Gastrocnemius medialis (tissue), 4 donors: ENCODE measurements at places on chromosomes 5 and 9.

DNA sequence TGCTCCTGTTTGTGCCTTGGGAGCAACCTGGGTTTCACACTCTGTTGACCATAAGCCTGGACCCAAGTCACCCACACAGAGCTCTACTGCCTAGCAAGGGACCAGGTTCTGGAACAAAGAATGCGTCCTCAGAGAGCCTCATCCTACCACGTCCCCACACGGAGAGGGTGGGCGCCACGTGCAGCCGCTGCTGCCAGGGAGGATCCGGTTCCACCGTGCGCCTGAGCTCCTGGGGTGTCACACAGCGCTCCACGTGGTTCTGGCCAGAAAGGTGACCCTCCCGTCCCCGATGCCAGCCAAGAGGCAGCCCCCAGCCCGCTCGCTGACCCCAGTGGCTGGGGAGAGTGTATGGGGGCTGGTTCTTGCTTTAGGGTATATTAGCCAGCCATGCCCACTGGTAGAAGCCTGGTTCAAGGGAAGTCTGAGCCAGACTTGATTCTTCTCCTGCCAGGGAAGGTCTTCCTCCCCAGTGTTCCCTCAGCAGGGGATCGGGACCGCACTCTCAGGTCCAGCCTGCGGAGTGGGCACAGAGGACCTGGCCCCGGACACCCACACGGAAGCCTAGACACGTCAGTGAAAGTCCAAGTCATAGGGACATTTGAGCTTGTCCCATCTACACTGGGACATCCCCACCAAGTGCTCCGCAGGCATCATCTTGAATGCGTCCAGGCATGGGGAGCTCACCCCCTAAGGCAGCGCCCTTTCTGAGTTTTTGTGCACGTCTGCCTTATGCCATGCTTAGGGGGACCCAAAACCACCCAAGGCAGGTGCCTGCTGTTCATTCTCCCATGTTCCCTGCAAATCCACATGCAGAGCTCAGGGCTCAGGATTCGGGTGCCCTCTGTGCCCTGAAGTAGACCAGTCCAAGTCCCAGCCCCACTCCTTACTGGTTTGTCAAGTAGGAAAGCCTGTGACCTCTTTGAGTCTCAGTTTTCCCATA lies 2.4 kb downstream of the FCN1 start:
- no peak for DNase-seq

- no peak for DNase-seq
Observed at GRCh38 chr5:132768485-132768868, 8.6 kb downstream of the SEPTIN8 start.

DNA sequence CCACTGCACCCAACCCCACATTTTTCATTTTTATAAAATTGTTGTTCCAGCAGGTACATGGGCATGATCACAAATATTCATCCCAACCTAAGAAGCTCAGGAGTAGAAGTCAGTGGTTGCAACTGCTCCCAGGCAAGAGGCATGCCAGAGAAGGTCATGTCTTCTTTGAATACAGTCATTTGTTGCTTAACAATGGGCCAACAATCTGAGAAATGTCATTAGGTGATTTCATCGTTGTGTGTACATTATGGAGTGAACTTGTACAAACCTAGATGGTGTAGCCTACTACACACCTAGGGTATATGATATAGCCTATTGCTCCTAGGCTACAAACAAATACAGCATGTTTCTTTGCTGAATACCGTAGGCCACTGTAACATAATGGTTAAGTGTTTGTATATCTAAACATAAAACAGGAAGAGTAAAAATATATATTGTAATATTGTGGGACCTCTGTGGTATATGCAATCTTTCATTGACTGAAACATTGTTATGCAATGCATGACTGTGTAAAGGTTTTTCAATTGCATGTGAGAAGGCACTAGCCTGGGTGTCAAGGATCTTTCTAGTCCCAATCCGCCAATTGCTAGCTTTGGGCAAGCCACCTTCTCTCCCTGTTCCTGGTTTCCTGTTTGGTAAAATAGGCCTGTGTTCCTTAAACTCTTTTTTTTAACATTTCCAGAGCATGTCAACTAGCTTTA lies 27.6 kb downstream of the ATP10B start:
- DNase-seq, result no peak

GRCh38 chr9:75939536-75940111 lies 49.2 kb downstream of the PCSK5 start:
- DNase-seq, result no peak
